ENCODE measurements at places on chromosomes 6 and 20.
A peak's percentile ranks its signal among the peaks of the same experiment; 100 is the strongest.

- no peak for DNase-seq
Observed at GRCh38 chr6:137630666-137631065, 136.5 kb upstream of the OLIG3 start.

- no peak for DNase-seq
Observed at GRCh38 chr20:37439223-37439933, 81.7 kb upstream of the NNAT start.

DNA sequence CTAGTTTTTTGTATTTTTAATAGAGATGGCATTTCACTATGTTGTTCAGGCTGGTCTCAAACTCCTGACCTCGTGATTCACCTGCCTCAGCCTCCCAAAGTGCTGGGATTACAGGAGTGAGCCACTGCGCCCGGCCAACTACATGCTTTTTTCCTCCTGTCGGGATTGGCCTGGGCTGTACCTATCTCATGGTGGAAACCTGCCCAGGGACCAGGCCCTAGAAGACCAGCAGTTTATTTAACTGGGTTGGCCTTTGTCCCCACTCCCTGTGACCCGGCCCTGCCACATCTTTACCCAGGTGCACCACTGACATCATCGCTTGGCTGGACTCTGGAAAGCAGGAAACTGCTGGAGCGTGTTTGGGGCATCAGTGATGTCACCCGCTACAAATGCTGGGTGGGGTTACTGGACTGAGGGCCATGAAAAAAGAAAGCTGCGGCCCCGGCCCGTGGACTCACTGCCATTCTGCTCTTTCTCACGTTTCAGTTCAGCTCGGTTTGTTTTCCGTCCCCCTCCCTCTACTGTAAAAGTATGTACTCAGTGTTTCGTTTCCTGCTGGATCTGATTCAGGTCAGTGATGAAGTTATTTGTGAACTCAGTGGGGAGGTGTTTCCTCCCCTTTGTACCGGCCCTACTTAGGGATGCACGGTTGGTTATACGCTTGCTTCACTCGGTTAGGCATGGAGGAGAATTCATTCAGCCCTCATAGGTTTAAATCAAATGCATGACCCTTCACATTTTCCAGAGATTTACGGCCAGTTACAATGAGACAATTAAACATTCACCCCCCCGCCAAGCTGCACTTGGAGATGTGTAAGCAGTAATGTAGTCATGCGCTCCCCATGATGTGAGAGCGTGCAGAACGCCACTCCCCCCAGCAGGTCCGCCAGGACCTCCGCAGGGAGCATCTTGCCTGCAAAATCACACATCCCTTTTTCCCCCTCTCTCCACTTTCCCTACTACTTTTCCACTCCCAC lies 179.3 kb downstream of the MTHFD1L start:
- DNase-seq = no peak

DNA sequence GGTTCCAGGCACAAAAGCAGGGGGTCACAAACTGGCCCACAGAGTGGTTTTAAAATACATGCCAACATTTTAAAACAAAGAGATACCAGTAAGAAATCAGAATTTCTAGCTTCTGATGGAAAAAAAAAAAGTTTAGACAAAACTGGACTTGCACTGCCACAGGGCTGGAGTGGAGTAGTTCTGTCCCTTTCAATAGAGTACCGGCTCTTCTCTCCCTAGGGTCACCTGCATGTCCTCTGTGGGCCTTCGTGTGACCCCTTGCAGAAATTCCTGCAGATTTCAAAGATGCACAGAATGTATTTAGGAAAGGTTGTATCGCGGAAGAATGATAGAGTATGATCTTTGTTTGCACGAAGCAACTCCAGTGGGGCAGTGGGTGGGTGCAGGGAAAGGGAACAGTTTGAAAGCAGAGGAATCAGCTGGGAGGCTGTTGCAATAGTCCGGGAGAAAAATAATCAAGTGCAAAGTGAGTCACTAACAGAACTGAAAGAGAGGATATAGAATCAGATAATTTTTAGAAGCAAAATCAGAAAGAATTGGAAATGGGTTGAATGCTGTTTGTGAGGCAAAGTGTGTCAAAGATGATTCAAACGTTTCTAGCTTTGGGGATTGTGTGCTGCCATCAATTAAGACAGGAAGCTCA lies 97.3 kb upstream of the STXBP5 start:
- no peak for DNase-seq

DNA sequence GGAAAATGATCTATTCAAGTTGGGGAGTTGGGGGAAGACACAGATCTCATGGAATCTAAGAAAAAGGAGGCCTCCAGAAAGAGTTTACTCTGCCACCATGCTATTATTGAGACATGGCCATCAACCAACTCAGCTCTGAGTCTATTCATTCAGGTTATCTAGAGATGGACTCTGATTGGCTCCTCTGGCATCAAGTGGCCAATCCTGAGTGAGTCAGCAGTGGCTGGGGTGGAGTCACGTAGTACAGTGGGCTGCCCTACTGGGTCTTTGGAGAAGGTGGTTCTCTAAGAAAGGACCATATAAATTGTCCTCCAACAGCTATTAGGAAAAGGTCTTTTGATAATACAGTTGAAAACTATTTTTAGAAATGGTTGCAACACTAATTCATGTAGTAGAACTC lies 42.1 kb downstream of the LYRM2 start:
- no peak for DNase-seq

GRCh38 chr6:52312461-52312860 lies 27.9 kb upstream of the MCM3 start:
- DNase-seq = no peak

GRCh38 chr20:4805663-4806449 lies 84.1 kb downstream of the PRND start:
- DNase-seq = no peak

DNA sequence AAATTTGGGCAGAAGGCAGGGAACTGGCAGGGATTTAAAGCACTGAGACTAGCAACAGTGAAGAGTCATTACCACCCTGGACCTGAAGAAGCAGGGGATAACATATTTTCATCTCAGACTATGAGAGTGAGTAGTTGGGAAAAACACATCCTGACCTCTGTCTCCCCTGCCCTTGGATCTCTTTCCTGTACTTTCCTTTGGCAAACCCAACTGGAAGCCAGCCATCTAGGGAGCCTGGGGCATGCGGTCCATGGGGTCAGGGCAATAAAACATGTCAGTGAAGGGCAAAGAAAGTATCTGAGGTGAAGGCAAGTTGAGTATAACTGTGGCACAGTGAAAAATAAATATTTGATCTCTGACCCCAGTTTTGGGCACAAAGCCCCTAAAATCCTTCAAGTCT lies 698.2 kb downstream of the DOK5 start:
- no peak for DNase-seq

- DNase-seq = no peak
Observed at GRCh38 chr6:111586554-111586953, 19.1 kb downstream of the TRAF3IP2 start.

- peak; percentile 7 for DNase-seq
Observed at GRCh38 chr6:107813555-107814194, 10.4 kb downstream of the SCML4 start.

DNA sequence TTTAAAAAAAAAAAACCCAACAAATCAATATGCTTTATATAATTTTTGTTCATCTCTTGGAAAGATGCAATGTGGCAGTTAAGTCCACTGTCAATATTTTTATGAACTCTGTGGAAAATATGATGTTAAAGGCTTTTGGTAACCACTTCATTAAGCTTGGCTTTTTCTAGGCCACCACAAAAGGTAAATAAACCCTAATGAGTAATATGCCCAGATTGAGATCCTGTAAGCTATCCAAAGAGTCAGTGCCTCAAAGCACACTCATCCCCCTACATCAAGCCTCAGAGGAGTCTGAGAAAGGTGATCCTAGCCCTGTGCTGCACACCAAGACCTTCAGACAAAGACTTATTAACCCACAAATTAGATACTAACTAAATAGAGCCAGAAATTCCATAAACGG lies 121.1 kb downstream of the CDC5L start:
- no peak for DNase-seq

DNA sequence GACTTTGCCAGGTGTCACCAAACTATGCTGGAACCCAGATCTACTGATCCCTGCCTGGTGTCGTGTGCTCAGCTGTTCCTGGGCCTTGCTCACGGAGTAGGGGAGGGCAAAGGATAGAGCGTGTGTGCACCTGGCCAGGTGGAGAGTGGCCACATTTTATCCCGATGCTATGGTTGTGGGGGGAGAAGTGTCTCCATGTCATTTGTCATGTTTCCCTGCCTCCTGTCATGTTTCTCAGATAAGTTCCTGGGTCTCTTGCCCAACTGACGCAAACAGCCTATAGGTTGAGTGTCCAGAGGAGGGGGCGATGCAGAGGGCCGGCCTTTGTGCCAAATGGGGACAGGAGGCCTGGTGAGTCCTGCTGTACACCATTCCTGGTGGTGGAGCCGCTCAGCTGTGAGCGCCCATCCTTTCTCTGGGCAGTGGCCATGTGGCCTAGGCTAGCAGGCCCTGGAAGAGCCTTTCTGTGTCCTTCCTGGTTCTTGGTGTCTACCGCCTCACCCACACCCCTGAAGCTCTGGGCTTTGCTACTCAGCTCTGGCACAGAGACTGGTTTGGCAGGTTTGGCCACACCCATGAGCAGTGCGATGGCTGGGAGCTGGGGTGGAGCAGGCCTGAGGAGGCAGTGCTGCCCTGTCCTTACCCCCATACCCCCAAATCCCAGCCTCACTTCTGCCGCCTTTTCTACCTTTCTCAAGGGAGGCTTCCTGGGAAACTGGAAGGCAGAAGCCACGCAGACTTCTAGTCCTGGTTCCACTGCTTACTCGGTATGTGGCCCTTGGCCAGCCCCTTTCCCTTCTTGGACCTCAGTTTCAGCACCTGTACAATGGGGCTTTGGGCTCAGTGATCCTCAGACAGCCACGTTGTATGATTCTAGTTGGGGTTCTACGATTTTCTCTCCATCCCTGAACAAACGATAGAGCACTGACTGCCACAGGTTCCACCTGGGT lies 32.3 kb upstream of the EPB41L1 start:
- no peak for DNase-seq

DNA sequence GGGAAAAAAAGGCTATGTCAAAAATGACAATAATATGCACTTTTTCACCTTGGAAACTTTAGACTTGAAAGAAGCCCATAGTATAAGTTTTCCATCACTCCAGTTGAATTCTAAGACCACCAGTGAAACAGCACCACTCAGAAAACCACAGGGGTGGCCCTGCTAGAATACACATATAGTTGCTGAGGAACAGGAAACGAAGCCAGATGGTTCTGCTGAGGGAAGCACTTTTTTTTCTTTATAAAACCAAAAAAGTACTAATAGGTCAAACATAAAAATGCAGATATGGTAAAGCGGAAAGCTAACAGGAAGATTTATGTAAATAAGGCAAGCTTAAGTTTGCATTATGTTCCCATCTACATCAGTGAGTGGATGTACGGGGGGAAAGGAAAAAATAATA lies 303.9 kb downstream of the FOXC1 start:
- DNase-seq = no peak

DNA sequence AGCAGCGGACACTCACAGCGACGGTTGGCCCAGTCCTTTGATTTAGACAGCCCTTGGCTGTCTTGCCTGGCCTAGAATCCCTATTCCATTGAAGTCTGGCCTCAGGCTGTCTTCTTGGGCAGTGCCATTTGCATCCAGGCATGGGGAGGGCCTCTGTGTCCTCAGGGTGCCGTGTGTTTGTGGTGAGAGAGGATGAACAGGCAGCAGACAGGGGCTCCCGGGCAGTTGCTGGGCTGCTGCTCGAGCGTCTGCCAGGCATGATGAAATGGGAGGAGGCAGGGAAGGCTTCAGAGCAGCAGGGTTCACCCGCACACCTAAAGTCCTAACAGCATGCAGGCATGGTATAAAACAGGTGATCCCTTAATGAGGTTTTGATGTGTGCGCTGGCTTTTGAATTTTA lies 126.9 kb downstream of the SOBP start:
- no peak for DNase-seq

DNA sequence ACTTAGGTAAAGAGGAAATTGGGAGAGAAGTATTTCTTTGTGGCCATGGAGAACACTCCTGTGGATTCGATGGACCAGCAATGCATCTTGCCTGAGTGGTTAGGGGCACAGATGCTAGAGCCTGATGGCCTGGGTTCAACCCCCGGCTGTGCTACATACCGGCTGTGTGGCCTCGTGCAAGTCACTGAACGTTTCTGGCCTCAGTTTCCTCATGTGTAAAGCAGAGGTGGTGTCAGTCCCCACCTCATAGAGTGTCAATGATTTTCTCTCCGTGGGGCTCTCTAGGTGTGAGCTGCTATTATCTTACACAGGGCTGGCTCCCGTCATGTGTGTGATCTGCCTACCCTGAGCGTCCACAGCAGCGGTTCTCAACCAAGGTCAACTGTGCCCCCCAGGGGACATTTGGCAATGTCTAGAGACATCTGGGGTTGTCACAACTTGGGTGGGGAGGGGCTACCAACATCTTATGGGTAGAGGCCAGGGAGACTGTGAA lies 50.0 kb upstream of the PTPN1 start:
- no peak for DNase-seq

- no peak for DNase-seq
Observed at GRCh38 chr6:146388736-146389364, 154.8 kb upstream of the RAB32 start.

GRCh38 chr6:11514672-11515071 lies 22.9 kb upstream of the TMEM170B start:
- DNase-seq = no peak

DNA sequence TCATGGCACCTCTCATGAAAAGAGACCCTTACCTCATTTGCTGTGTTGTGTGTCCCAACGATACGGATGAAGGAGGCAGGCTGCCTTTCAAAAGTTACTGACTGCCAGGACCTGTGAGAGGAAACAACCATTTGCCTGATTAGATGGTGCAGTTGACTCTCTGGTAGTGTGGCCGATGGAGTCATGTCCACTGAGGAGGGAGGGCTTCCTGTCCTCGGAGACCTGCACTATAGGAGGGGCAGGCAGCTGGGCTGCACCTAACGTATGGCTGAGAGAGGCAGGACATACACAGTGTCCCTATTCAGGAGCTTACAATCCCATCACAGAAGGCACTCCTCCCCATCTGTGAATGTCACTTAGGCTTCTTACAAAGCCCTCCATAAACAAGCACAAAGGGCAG lies 373.0 kb downstream of the ZFAND3 start:
- DNase-seq = no peak

GRCh38 chr6:52946306-52946705 lies 36.8 kb upstream of the GSTA3 start:
- no peak for DNase-seq

DNA sequence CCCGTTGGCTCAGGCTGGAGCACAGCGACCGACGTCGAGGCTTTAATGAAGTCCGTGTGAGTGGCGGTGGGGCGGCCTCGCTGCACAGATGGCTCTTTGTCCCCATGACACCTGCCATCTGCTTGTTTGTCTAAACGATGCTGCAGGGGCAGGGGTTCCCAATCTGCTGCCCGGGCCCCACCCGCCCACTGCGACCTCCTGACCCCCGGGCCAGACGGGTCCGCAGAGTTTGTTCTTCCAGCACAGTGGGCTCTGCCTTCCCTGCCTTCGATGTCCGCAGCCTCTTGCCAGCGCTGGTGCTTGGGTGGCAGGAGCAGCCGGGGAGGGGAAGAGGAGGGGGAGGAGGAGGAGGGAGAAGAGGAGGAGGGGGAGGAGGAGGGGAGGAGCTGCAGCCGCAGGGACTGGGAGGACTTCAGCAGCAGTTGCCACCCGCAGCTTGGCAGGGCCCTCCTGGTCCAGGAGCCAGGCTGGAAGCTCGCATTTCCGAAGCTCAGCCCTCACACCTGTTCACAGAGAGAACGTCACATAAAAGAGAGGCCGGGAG lies 210.0 kb downstream of the DLL1 start:
- DNase-seq = no peak

GRCh38 chr6:25332655-25333071 lies 53.5 kb downstream of the CARMIL1 start:
- no peak for DNase-seq

All from stimulated activated CD4-positive, alpha-beta T cell treated with anti-CD3 and anti-CD28 coated beads, Interleukin-2, amount 100 ng/mL, for 24 hours (primary cell).